Activated CD4-positive, CD25-positive, alpha-beta regulatory T cell treated with anti-CD3 and anti-CD28 coated beads, Interleukin-2, amount 50 U/mL, for 16 hours (primary cell): ENCODE measurements at places on chromosomes 3 and 15.

GRCh38 chr3:58573640-58574039 is 3.6 kb downstream of the FAM107A start:
- no peak for DNase-seq

DNA sequence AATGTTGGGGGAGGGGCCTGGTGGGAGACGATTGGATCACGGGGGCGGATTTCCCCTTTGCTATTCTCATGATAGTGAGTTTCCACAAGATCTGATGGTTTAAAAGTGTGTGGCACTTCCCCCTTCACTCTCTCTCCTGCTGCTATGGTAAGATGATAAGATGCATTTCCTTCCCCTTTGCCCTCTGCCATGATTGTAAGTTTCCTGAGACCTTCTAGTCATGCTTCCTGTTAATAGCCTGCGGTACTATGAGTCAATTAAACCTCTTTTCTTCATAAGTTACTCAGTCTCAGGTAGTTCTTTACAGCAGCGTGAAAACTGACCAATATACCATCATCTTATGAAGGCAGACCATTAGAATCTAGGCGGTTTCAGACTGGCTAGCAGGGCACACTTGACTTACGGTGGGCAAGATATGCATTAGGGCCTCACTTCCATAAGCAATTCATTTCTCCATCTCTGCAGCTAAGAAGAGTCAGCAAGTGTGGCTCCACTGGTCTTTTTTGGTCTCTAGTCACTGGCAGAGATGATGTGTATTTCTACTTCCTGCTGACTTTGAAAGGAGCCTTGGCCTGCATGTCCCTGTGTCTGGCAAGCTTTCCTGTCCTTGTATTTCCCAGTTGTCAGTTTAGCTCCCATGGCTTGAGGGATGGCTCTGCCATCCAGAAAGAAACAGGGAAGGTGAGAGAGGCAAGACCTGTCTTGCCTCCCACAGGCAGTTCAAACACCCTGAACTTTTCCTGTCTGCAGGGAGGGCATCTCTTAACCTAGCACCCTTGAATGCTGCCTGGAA is 109.0 kb upstream of the ADAMTS9 start:
- no peak for DNase-seq

GRCh38 chr3:170027233-170028102 is 10.3 kb upstream of the GPR160 start:
- DNase-seq, result no peak

- no peak for DNase-seq
These were observed 32.6 kb upstream of the NOX5 start for GRCh38 chr15:68981941-68982340.

DNA sequence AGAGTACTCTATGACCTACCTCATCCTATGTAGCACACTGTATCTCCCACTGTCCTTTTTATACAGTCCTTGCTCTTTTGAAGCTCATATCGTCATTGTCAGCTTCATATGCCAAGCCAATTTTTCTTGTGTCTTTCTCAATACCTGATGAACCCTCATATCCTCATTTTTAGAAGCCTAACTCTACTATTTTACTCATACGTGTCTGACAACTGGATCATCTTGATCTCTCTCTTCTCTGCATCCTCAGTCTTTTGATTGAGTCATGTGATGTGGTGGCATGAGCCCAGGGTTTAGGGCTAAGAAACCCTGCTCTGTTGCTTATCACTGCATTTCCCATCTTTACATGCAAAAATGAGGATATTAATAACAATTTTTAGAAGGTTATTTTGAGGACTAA is 352.0 kb downstream of the LPP start:
- no peak for DNase-seq

DNA sequence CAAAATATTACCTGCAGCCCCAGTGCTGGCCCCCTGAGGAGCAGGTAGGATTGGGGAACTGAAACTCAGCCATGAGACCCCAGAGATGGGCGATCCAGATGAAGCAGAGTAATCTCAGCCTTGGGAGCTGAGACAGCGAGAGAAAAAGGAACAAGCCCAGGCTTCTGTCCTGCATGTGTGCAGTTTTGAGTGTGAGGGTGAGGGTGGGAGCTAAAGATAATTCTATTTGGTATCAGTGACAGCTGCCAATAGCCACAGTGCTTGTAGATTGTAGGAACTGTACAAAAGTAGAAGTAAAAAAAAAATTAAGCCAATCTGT is 5.9 kb downstream of the ATP8B4 start:
- no peak for DNase-seq

DNA sequence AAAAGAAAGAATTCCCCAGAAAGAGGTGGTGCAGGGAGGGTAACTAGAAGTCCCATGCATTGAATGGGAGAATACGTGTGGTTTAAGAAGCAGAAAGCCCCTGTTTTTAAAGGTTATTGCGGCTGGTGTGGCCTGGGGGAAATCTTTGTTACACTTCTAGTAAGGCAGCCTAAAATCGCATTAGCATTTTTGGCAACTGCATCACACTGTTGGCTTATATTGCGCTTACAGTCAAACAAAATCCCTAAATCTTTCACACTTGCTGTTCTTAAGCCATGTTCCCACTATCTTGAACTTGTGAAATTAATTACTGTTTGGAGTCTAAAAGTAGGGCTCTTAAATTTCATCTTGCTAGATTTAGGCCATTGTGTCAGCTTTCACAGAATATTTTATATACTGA is 66.0 kb upstream of the GOLIM4 start:
- no peak for DNase-seq

DNA sequence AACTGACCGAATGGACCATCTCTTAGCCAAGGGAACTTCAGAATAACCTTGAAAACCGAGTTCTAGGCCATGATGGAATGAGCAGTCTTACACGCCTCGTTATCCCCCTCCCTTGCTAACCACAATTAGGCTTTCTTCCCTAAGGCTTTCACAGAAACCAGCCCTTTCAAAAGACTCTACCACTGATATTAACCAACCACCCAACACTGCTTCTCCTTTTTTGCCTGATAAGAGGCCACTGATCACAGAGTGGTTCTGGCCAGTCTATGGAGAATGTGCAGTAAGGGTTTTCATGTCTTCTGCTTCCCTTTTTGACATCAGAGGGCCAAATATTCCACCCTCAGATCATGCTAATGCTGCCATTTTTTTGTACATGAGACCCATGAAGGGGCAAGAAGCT is 59.3 kb downstream of the MCF2L2 start:
- DNase-seq, result no peak

- no peak for DNase-seq
These were observed 19.0 kb downstream of the SPATA12 start for GRCh38 chr3:57079474-57079831.
